ENCODE measurements at places on chromosomes 5 and 9. TPM values are rescaled to one million over a fixed set of nuclear protein-coding genes. Genes with fewer than 3 reads are reported as not detected.

DNA sequence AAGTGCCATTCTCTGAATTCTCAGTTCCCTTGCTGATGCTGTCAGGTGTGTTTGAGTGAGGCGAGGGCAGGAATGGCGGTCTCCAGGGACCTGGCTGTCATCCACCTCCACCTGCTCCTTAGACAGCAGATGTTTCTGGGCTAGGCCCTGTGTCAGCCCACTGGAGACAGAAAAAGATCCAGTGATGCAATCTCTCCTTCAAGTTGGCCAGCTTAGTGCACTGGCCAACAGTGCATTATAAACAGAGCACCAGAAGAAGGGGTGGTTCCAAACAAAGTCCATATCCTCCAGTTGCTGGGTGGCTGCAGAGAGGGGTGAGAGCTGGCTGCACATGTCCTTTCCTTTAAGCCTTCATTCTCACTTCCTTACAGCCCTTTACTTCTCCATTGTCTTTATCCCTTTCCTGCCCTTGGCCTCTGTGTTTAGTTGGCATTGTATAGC, 26.5 kb downstream of the NANS start:
- DNase-seq, result no peak
- H3K27ac ChIP-seq, result peak overlapping the region; percentile 74
- peaks cover 67% of the 10 kb centered on the region for H3K36me3 ChIP-seq
- H3K4me1 ChIP-seq, result peaks cover 39% of the 10 kb centered on the region
- no peak overlapping the region for H3K4me3 ChIP-seq
- H3K27me3 ChIP-seq, result no peaks in the 10 kb centered on the region

DNA sequence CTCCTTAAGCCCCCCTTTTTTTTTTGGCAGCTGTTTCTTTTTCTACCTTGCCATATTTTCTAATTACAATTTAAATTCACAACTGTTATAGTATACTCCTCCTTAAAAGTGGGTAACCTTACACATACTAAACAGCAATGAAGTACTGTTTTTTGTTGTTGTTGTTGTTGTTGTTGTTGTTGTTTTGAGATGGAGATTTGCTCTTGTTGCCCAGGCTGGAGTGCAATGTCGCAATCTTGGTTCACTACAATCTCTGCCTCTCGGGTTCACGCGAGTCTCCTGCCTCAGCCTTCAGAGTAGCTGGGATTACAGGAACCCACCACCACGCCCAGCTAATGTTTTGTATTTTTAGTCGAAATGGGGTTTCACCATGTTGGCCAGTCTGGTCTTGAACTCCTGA, 669.1 kb upstream of the CDH6 start:
- no peaks in the 10 kb centered on the region for H3K36me3 ChIP-seq
- H3K27me3 ChIP-seq, result no peaks in the 10 kb centered on the region
- DNase-seq, result no peak
- no peak overlapping the region for H3K4me3 ChIP-seq
- no peak overlapping the region for H3K27ac ChIP-seq
- no peaks in the 10 kb centered on the region for H3K4me1 ChIP-seq

DNA sequence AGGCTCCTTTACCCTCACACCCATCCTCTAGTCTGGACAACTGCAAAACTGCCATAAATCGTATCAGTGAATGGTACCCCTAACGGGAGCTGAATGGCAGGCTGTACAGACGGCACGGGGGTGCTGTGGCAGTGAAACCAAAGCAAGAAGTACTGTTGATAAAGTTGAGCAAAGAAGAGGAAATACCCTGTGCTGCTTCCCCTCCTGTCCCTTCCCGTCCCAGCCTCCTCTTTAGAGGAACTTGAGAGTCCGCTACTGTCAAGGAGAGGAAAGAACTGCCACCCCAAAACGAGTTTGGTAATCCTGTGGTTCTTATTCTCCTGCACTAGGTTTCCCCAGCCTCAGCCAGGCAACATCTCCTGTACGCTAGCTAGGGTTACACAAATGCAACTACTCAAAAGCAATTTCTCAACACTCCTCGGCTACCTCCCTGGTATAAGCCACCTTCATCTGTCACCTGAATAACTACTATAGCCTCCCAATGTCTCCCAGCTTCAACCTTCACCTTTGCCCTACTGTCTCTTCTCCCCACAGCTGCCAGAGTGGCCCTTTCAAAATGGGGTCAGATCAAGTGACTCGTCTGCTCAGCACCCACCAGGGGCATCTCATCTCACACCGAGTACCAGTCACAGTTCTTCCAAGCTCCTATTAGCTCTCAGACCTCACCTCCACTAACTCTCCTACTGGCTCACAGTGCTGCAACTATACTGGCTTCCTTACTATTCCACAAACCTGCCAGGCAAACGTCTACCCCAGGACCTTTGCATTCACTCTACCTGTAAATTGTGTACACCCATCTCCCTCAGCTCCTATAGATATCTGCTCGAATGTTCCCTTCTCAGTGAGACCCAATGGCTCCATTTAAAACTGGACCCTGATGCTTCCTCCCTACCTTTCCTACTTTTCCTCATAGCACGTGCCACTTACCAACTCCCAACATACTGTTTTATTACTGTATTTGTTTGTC, 4.1 kb downstream of the GLRX start:
- no peaks in the 10 kb centered on the region for H3K27me3 ChIP-seq
- H3K4me3 ChIP-seq, result peak overlapping the region; percentile 77
- peaks cover 31% of the 10 kb centered on the region for H3K36me3 ChIP-seq
- H3K27ac ChIP-seq, result peak overlapping the region; percentile 78
- peak; percentile 71 for DNase-seq

- no peak for DNase-seq
- H3K27me3 ChIP-seq, result no peaks in the 10 kb centered on the region
- peaks cover 25% of the 10 kb centered on the region for H3K4me1 ChIP-seq
- no peak overlapping the region for H3K4me3 ChIP-seq
- no peak overlapping the region for H3K27ac ChIP-seq
- H3K36me3 ChIP-seq, result no peaks in the 10 kb centered on the region
Measured at GRCh38 chr9:77454663-77455062, 193.5 kb downstream of the GNA14 start.

GRCh38 chr5:147966326-147966725, 60.0 kb upstream of the C5orf46 start:
- no peak overlapping the region for H3K27ac ChIP-seq
- H3K4me3 ChIP-seq, result no peak overlapping the region
- no peaks in the 10 kb centered on the region for H3K4me1 ChIP-seq
- no peak for DNase-seq
- no peaks in the 10 kb centered on the region for H3K27me3 ChIP-seq

GRCh38 chr5:80127116-80127552, 92.0 kb downstream of the THBS4 start:
- no peak overlapping the region for H3K4me3 ChIP-seq
- peaks cover 25% of the 10 kb centered on the region for H3K36me3 ChIP-seq
- H3K4me1 ChIP-seq, result peaks cover 32% of the 10 kb centered on the region
- DNase-seq, result no peak
- H3K27me3 ChIP-seq, result no peaks in the 10 kb centered on the region
- no peak overlapping the region for H3K27ac ChIP-seq

- DNase-seq, result no peak
- H3K4me1 ChIP-seq, result peaks cover 2% of the 10 kb centered on the region
- peaks cover 12% of the 10 kb centered on the region for H3K36me3 ChIP-seq
- no peaks in the 10 kb centered on the region for H3K27me3 ChIP-seq
- no peak overlapping the region for H3K27ac ChIP-seq
Measured at GRCh38 chr5:154264549-154265196, 74.1 kb downstream of the GALNT10 start.

- peak overlapping the region; percentile 95 for H3K4me3 ChIP-seq
- H3K27ac ChIP-seq, result peak overlapping the region; percentile 97
- DNase-seq, result no peak
- H3K27me3 ChIP-seq, result peaks cover 8% of the 10 kb centered on the region
Measured at GRCh38 chr9:135500071-135500524, 384 bp upstream of the MRPS2 start.

DNA sequence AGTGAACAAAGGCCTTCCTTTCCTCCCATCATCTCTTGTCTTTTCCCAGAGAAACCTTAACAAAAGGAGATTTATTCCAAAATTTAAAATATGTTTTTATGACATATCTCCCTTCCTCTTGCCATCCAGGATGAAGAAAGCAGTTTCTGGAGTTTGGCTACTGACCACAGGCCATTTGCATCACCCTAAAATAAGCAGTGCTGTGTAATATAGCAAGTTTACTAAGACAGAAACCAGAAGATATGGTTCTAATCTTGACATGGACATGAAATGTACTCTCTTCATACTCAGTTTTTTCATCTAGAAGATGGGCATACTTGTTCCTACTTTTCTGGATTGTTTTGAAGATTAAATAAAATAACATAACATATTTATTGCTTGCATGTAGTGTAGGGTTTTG, 50.2 kb upstream of the ZFAND5 start:
- H3K36me3 ChIP-seq, result no peaks in the 10 kb centered on the region
- no peak overlapping the region for H3K4me3 ChIP-seq
- no peaks in the 10 kb centered on the region for H3K27me3 ChIP-seq
- no peaks in the 10 kb centered on the region for H3K4me1 ChIP-seq

DNA sequence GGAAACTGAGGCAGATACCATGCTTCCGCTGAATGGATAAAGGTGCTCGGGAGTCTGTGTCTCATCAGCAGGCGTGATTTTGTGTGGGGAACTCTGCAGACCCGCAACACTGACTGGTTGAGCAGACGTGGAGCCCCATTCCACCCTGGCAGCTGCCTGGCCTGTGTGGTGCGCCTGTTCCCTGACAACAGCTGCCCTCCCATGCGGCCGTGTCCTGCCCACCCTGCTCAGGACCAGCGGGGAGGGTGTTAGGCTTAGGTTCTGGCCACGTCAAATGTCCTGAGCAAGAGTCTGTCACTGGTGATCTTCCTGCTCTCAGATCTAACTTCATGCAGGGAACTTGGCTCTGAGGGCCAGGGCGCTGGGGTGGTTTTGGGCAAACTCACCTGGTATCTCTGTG, 417.7 kb upstream of the IRX4 start:
- no peaks in the 10 kb centered on the region for H3K36me3 ChIP-seq
- H3K27ac ChIP-seq, result no peak overlapping the region
- no peaks in the 10 kb centered on the region for H3K4me1 ChIP-seq
- no peaks in the 10 kb centered on the region for H3K27me3 ChIP-seq

GRCh38 chr5:73417303-73418034, 31.1 kb downstream of the FOXD1 start:
- no peaks in the 10 kb centered on the region for H3K36me3 ChIP-seq
- DNase-seq, result no peak
- H3K4me1 ChIP-seq, result peaks cover 2% of the 10 kb centered on the region
- no peak overlapping the region for H3K27ac ChIP-seq
- H3K27me3 ChIP-seq, result peaks cover 88% of the 10 kb centered on the region

- H3K36me3 ChIP-seq, result no peaks in the 10 kb centered on the region
- DNase-seq, result no peak
- H3K27me3 ChIP-seq, result peaks cover 16% of the 10 kb centered on the region
- H3K4me1 ChIP-seq, result no peaks in the 10 kb centered on the region
- H3K4me3 ChIP-seq, result no peak overlapping the region
Measured at GRCh38 chr5:171205375-171205774, 103.7 kb upstream of the TLX3 start.

GRCh38 chr5:133466556-133467334, 145.6 kb downstream of the FSTL4 start:
- H3K27me3 ChIP-seq, result peaks cover 10% of the 10 kb centered on the region
- H3K4me3 ChIP-seq, result no peak overlapping the region
- no peak for DNase-seq
- no peaks in the 10 kb centered on the region for H3K4me1 ChIP-seq
- no peaks in the 10 kb centered on the region for H3K36me3 ChIP-seq

DNA sequence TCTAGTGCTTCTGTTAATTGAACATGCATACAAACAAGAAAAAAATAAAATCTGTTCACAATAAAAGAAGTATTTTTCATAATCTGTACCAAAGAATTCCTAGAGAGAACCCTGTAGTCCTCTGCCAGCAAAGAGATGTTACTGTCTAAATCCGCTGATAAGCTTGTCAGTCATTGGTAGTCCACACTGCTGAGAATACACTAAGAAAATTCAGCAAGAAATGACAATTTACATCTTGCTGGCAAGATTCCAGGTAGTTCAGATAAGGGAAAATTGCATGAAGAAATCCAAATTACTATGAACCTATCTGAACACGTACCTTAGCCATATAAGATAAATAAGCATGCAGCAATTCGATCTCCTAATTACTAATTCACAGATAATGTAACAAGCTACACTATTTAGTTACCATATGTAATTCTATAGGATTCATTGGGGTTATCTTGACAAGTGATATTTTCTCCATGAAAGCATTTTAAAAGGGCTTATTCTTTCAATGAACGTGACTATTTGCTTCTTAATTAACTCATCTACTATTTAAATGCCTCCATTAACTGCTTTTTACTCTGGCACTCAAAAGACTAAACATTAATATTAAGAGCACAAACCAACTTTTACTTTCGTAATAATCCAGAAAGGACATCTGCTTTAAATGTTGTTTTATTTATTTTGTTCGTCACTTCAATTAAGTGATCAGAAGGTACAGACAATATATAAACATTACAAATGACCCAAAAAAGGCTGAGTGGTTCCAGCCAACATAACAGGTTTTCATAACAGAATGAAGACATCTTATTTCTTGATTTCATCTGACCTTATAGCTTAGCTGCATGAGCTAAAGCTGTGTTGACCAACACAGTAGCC, 9.7 kb downstream of the MPDZ start:
- no peak for DNase-seq
- H3K4me3 ChIP-seq, result no peak overlapping the region
- H3K36me3 ChIP-seq, result no peaks in the 10 kb centered on the region
- H3K27me3 ChIP-seq, result no peaks in the 10 kb centered on the region

DNA sequence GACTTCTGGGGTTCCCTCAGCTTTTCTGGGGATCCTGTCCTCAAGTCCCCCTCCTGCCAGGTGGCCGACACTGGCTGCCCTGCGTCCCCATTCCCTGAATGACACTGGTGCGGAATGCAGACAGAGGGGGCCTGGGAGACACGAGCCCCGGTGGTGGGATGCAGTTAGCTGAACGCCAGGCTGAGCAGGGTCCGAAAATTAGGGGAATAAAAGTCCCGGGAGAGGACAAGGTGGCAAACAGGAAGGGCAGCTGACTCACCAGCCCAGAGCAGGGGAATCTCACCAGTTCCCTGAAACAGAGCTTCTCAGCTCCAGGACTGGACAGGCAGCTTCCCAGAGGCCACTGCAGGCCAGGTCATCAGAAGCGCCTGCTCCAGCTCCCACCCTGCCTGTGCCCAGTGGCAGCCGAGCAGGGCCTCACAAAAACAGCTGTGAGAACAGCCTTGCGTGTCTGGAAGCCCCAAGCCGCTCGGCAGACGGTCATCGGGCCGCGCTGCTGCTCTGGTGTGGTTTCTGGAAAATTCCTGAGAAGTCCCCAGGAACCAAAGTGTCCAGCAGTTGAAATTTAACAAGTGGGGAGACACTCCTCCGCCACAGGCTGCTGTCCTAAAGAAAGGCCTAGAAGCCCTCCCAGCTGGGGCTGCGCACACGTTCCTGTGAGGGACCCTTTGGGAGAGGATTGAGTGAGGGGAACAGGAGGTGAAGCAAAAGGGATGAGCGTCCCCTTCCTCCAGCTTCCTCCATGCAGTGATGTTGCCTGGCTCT, 47.6 kb upstream of the EXOC3 start:
- H3K27me3 ChIP-seq, result no peaks in the 10 kb centered on the region
- DNase-seq, result no peak
- no peak overlapping the region for H3K4me3 ChIP-seq
- peaks cover 40% of the 10 kb centered on the region for H3K4me1 ChIP-seq
- no peak overlapping the region for H3K27ac ChIP-seq

The IL5 gene
- total RNA-seq, result 7.0 TPM

The PITX1 gene
- total RNA-seq, result 0.78 TPM

The CERCAM gene
- total RNA-seq, result 1.3 TPM

The CDK5RAP2 gene
- total RNA-seq, result 69.3 TPM

All from activated CD4-positive, alpha-beta T cell treated with anti-CD3 and anti-CD28 coated beads, Interleukin-2, amount 10 ng/mL, durations not matched to agents 24 days and 14 days (primary cell).